ENCODE measurements at places on chromosomes 1 and 21.
A peak's percentile ranks its signal among the peaks of the same experiment; 100 is the strongest.

DNA sequence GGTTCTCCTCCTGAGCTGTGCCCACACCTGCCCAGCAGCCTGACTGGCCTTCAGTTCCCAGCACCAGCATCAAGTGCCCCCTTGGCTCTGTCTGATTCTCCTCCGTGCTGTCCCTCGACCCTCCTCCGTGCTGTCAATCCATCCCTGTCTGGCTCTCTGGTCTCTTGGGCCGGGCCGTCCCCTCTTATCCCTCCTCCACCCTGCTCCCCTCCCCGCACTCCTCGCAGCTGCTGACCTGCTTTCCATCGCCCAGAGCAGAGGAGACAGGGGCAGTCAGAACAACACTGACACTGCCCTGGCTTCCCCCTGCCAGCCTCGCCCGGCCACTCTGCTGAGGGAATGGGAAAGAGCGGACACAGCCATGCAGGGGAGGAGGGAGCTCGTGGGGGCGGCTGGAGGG is 267.4 kb downstream of the CAMTA1 start:
- no peak for DNase-seq

- DNase-seq = no peak
Measured at GRCh38 chr1:100582943-100583342, 45.0 kb downstream of the GPR88 start.

DNA sequence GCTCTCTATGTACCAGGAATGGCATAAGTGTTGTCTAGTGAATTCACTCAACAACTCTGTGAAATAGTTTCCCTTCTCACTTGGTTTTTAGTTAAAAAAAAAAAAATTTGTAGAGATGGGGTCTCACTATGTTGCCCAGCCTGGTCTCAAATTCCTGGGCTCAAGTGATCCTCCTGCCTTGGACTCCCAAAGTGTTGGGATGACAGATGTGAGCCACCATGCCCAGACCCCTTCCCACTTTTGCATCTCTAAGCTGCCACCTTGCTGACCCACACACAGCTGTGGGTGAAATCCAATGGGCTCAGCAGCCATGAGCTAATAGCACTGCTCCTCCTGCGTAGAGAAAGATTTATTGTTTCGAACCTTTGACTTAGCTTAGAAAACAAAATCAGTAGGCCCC is 33.5 kb downstream of the NEK2 start:
- no peak for DNase-seq

- DNase-seq = no peak
Measured at GRCh38 chr1:4762146-4762545, 107.7 kb downstream of the AJAP1 start.

DNA sequence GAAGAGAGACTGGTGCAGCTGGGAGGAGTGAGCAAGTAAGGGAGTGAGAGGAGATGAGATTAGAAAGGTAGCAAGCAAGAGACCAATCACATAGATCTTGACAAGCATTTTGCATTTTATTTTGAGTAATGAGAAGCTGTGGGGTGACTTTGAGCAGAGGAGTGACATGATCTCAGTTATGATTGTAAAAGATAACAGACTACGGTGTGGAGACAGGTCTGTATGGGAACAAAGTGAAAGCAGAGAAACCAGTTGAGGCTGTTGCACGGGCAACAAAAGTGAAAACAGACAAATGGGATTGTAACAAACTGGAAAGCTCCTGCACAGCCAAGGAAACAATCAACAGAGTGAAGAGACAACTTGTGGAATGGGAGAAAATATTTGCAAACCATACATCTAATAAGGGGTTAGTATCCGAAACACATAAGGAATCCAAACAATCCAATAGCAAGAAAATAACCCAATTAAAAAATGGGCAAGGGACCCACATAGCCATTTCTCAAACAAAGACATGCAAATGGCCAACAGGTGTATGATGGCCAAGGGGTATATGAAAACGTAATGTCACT is 68.4 kb downstream of the SNRPE start:
- DNase-seq = no peak

DNA sequence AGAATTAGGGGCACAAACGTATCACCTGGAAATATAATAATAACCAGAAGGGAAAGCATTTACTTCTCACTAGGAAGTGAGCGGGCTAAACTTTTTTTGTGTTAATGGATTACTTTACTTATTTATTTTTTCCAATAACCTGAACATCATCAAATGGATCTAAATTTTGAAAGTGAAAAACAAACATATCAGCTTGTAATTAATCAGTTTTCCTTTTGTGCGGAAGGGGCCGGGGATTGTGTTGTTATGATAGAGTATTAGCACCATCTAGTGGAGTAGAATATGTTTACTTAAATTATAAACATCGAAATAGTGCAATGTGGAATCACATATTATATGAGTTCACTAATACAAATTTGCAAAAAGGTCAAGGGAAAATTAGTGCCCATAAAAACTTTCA is 9.0 kb downstream of the CFH start:
- no peak for DNase-seq

- DNase-seq = no peak
Measured at GRCh38 chr1:54567961-54568360, 19.9 kb downstream of the ACOT11 start.

DNA sequence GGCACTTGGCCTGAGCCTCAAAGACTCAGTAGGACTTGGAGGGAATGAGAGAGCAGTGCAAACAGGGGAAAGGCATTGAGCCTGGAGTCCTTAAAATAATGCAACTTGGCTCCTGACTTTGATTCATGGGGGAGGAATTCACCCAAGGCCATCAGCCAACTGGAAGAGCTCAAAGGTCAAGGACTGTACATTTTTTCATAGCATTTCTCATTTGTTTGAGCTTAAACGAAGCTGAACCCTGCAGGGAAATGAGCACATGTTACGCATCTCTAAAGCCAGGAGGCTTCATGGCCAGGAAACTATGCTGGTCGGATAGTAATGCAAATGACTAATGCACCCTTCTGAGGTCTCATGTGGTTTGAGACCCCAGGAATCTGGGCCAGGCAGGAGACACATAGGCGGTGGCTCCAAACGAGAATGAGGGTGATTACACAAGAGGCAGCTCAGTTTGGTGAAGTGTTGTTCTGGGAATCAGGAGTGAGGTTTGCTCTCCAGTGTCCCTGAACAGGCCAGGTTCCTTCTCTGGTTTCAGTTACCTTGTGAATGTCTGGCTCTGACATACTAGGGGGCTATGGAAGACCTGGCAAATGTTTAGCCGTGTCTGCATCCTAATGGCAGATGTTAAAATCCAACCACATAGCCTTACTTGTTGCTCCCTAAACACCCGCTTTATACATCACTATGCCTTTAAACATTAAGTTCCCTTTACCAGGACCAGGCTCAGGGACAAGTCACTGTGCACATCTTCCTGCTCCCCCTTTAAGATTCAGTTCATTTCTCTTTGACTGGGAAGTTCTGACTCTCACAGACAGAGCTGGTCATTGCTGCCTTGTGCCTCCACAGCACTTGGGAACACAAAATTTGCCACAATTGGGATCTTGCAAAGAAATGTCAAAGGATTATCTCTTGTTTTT is 503.9 kb upstream of the USP24 start:
- DNase-seq = peak; percentile 39

Measured in kidney epithelial cell (primary cell).